Stimulated activated effector memory CD8-positive, alpha-beta T cell treated with anti-CD3 and anti-CD28 coated beads, Interleukin-12 subunit alpha, Interleukin-12 subunit beta, amount 100 ng/mL, for 72 hours (primary cell): ENCODE measurements at places on chromosomes 13 and 19.

- DNase-seq = no peak
Observed at GRCh38 chr13:90498096-90498495, 849.4 kb upstream of the MIR17HG start.

DNA sequence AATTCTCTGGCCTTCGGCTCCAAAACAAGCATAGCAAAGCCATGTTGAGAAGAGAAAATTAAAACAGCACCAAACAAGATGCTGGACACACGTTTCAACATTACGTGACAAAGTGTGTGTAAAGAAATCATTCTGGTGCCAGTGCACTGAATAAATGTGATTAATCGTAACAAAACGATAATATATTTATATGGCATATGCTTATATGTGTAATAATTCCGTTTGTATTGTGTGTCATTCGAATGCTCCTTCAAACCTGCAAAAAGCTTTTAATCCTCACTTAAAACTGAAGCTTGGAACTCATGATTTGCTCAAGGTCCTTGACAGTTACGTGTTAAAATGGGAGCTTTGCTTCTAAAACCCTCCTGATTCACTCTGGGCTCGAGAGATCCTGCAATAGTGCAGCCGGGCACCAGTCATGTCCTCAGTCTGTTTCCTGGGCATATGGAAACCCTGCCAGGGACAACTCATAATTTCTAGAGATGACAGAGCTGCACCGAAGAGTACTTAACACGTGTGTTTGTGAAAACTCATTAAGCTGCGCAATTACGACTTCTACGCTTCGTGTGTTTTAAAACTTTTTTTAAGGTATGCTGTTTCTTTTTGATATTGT, 731 bp upstream of the AKAP8L start:
- no peak for DNase-seq

- DNase-seq = no peak
Observed at GRCh38 chr13:75425216-75426009, 56.6 kb downstream of the TBC1D4 start.

GRCh38 chr13:34941436-34941834, 635 bp upstream of the NBEA start:
- DNase-seq = no peak

- peak; percentile 50 for DNase-seq
Observed at GRCh38 chr19:40348961-40349507, 539 bp downstream of the PLD3 start.

GRCh38 chr13:98972059-98972458, 5.8 kb downstream of the DOCK9 start:
- no peak for DNase-seq

DNA sequence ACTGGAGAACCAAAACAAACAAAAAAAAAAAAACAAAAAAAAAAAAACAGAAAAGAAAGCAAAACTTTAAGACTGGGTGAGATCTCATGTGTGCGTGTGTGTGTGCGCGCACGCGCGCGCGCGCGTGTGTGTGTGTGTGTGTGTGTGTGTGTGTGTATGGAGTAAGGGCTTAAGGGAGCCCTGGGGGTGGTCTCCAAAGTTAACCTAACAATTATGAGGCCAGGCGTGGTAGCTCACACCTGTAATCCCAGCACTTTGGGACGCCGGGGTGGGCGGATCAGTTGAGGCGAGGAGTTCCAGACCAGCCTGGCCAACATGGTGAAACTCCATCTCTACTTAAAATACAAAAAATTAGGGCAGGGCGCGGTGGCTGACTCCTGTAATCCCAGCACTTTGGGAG, 46.7 kb downstream of the CYP4F22 start:
- DNase-seq = no peak

DNA sequence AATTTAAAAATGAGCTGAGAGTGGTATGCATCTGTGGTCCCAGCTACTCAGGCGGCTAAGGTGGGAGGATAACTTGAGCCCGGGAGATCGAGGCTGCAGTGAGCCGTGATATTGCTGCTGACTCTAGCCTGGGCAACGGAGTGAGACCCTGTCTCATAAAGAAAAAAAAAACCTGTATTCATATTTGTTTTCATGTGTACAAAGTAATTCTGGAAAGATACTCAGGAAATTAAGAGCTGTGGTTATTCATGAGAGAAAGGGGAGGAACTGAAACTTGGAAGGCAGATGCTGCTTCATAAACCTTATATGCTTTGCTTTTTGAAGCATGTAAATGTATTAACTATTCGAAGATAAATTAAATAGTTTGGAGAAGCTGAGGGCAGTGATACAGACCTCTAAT, 8.8 kb upstream of the RLN3 start:
- no peak for DNase-seq

DNA sequence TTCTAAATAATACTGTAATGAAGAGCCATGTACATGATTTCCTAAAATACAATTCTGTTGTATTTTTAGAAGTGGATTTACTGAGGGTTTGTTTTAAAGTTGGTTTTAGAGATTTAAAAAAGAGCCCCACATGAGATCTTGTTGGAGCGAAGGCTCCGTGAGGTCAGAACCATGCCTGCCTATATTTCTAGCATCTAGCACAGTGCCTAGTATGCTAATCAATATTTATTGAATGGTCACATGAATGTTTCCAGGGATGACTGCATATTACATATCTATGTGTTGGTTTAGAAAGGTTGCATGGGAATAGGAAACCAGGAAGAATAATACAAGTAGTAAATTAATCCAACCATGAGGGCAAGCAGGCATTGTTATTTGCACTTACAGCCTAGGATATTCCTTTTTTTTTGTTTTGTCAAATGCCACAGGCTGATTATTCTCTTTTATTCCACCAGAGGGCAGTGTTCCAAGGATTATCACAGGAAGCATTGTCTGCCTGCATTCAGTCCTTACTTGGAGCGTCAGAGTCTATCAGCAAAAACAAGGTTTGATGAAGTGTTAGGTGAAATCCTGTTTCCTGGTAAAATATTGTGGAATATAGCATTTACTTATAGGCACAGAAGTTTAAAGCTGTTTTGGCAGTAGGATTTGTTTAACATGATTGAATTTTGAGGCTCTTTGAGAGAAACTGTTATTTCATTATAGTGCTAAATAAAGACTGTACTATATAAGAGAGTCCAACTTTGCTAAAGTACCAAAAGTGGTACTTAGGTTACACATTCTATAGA, 46.8 kb downstream of the COG3 start:
- no peak for DNase-seq

DNA sequence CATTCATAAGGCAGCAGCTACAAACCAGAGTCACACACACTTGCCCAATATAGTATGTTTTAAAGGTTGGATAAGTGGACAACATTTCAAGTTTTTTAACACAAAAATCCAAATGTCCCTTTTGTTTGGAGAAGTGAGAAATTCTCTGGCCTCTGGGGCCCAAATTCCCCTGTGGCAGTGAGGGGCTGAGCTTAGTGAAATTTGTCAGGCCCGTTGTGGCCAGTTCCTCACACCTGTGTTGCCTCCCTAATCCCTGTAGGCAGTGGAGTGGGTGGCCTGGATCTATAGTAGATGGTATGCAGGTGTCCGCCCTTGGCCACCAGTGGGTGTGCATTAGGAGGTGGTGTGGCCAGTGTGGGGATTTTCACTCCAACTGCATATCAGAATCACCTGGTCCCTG, 6.7 kb downstream of the WDR62 start:
- DNase-seq = no peak

DNA sequence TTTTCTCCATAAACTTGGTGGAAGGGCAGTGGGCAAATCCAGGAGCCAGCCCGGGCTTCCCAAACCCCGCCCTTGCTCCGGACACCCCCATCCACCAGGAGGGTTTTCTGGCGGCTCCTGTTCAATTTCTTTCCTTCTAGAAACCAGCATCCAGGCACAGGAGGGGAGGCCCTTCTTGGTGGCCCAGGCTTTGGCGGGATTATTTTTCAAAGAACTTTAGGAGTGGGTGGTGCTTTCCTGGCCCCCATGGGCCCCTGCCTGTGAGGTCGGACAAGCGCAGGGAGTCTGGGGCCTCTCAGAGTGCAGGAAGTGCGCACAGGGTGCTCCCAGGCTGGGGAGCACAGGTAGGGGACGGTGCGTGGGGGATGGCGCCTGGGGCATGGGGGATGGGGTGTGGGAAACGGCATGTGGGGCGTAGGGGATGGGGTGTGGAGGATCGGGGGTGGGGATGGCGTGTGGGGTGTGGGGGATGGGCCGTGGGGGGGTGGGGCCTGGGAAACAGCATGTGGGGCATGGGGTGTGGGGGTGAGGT, 396 bp downstream of the F7 start:
- no peak for DNase-seq

DNA sequence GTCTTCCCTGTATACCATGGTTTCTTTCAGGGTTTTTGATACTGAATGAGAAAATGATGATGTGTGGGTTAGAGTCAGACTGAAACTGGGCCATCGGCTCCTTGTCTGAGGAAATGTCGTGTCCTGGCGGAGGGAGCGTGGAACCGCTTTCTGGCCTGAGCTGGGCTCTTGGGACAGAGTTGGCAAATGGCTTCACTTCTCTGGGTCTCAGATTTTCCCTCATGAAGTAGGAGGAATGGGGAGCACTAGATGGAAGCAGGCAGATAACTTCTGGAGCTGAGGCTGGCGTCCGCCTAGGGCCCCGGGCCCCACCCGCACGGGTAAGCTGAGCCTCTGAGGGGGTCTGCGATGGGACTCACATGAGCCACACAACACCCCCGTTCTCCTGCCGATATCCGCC, 133.3 kb upstream of the WASF3 start:
- no peak for DNase-seq

GRCh38 chr13:104461049-104461448, 1394.8 kb upstream of the SLC10A2 start:
- DNase-seq = no peak

DNA sequence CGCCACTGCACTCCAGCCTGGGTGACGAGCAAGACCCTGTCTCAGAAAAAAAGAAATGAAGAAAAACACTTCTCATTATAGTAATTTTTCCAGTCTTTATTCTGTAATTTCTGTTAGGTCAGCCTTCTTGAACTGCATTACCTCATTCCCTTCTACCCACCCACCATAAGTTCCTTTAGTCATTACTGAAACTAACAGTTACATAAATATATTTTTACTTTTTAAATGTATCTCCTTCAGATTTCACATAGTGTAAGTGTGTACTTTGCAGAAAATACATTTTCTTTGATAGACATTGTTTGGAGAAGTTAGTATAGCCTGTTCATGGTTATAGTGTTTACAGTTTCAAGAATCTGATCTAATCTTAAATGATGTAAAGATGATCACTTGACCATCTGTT, 31.7 kb upstream of the KCTD4 start:
- no peak for DNase-seq

DNA sequence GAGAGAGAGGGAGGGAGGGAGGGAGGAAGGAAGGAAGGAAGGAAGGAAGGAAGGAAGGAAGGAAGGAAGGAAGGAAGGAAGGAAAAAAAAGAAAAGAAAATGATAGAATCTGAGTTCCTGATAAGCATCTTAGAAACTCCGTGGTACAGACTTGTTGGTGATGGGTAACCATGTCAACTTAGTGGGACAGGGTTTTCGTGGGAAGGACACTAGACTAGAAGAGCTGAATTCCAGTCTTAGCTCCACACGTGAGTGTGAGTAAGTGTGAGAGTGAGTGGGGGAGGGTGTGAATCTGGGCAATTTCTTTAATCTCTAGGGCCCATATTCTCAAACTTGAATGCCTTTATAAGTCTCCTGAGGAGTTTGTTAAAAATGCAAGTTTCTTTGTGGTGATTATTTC, 35.0 kb downstream of the PABPC3 start:
- DNase-seq = no peak

GRCh38 chr13:95642028-95642621, 2.4 kb downstream of the DZIP1 start:
- no peak for DNase-seq

GRCh38 chr13:23870356-23871140, 18.7 kb downstream of the MIPEP start:
- DNase-seq = no peak

GRCh38 chr13:76489274-76489673, 396.9 kb downstream of the KCTD12 start:
- no peak for DNase-seq

DNA sequence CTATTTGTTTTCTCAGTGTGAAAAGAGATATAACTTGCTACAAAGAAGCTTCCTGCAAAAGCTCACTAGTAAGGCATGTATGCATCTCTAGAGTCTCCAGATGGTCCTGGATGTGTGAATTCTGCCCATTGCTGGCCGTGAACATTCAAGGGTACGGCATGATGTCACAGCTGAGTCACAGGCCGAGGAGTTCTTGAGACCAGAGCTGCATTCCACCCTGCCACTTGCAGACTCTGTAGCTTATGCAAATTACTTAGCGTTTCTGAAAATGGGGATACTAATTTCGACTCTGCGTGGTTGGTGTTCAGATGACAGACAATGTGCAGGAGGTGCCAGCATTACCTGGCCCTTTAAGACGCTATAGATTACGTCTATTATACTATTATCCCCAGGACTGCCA, 470.7 kb downstream of the ZNF536 start:
- DNase-seq = no peak

DNA sequence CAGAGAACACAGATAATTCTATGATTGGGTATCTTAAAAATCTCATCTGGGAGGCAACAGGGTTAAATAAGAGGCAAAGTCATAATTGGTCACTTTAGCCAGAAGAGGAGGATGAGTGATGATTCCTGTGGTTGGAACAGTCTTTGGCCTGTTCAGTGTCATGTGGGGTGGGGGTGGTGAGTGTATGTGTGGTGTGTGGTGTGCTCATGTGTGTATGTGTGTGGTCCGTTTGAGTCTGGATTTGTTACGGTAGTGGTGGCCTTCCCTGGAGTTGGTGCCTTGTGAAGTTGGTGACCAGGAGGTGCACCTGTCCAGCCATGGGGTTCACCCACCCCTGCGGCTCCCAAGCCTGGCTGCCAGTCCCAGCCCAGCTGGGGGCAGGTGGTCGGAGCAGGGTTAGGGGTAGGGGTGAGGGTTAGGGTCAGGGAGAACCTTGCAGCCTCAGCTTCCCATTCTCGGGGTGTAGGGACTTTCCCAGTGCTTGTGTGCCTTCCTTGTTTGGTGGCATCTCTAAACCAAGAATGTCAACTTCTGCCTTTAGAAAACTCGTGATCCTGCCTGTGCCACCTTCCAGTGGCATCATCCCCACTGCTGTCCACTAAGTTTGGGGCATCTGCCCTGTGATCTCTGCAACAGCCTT, 97.5 kb downstream of the RAB20 start:
- no peak for DNase-seq

GRCh38 chr19:289651-290371, 1.4 kb downstream of the PLPP2 start:
- DNase-seq = no peak

- DNase-seq = no peak
Observed at GRCh38 chr13:96851856-96852445, 142.3 kb downstream of the OXGR1 start.

DNA sequence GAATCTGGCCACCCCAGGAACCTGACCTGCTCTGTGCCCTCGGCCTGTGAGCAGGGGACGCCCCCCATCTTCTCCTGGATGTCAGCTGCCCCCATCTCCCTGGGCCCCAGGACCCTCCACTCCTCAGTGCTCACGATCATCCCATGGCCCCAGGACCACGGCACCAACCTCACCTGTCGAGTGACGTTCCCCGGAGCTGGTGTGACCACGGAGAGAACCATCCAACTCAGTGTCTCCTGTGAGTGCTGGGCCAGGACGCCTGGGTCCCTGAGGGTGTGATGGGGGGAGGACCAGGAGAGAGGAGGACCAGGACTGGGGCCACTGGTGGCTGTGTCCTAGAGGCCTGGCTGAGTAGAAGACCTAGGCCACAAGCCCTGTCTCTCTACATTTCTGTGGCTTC, 13.0 kb upstream of the CD33 start:
- no peak for DNase-seq

GRCh38 chr19:29293292-29293691, 80.3 kb upstream of the UQCRFS1 start:
- no peak for DNase-seq

- no peak for DNase-seq
Observed at GRCh38 chr13:27497563-27498230, 47.3 kb upstream of the MTIF3 start.

GRCh38 chr19:20307127-20307526, 140.1 kb downstream of the ZNF486 start:
- DNase-seq = no peak
